ENCODE measurements at places on chromosomes 1 and 21.

- DNase-seq, result no peak
Observed at GRCh38 chr1:16418823-16419425, 18.3 kb downstream of the SPATA21 start.

GRCh38 chr21:38503583-38503982 is 5.3 kb upstream of the ERG start:
- no peak for DNase-seq

GRCh38 chr21:37072274-37072987 is 440 bp downstream of the PIGP start:
- DNase-seq, result peak; percentile 67

- DNase-seq, result no peak
Observed at GRCh38 chr1:244054924-244055263, 3.8 kb downstream of the ZBTB18 start.

GRCh38 chr1:83512373-83513193 is 486.3 kb downstream of the TTLL7 start:
- no peak for DNase-seq

GRCh38 chr1:29607236-29607635 is 370.9 kb downstream of the PTPRU start:
- DNase-seq, result no peak

DNA sequence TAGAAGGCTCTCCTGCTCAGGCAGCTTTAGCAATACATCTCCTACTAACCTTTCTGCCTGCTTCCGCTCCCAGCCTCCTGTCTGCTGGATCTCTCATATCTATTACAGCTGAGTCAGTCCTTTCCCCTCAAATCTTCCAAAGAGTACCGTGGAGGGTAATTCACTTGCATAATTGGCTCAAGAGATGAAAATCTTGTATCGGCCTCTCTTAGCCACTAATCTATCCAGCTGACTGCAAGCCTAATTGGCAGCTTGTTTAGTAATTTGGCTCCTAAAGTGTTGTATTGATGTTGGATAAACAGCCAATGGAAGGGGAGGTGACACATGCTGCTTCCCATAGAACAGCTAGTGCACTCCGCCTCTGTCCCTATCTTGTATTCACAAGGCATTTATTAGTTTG is 195.7 kb downstream of the GPATCH2 start:
- no peak for DNase-seq

GRCh38 chr1:199272139-199272544 is 633.3 kb downstream of the PTPRC start:
- DNase-seq, result no peak

DNA sequence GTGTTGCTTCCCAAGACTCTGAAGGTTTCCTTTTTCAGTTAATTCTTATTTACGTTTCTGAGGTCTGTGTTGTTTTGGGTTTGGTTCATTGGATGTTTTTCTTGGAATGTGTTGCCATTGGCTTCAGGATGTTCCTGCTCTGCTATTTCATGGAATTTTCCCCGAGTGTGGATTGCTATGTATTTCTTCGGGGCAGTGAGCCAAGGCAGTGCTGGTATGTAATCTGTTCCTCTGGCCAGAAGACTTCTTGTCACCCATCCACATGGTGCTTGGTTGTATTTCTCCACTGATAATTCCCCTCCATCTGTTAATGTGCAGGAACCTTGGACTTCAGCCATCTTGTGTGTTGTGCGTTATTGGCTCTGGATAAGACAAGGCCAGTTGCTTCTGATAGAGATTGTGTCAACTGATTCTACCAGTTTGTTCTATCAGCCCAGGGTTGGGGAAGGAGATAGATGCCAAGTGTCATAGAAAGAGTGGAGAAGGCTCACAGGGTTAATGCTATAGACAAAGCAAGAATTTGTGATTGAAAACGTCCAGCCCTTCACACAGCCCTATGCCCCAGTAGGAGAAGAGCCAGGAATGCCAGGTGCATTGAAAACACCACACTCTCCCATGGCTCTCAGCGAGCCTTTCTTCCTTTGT is 505.2 kb downstream of the PLPP3 start:
- DNase-seq, result no peak

- DNase-seq, result no peak
Observed at GRCh38 chr1:66443793-66444192, 90.2 kb upstream of the SGIP1 start.

- no peak for DNase-seq
Observed at GRCh38 chr1:198047913-198048312, 108.9 kb upstream of the NEK7 start.

DNA sequence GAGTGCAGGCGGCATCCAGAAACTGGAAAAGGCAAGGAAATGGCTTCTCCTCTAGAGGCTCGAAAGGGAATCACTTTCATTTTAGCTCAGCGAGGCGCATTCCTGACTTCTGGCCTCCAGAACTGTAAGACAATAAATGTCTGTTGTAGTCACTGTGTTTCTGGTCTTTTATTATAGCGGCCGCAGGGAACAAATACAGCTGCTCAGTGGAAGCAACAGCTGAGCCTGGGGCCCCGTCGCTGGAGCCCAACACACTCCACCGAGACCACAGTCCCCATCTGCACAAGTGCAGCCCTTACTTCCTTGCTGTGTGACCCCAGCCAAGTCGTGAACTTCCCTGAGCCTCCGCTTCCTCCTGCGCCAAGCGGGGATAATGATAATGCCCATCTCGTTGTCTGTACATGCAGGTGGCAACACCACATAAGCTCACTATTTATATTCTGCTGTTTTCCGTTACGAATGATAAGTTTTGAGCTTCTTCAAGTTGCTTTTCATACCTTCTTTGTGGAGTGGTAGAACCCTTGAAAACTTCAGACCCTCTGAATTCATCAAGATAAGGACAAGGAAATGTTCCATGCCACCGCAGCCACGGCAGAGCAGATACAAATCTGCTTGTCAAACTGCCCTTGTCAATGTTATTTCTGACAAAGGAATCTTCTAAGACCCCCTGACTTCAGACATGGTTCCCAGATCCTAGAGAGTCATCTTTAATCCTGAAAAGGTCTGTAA is 3.2 kb upstream of the LAPTM5 start:
- no peak for DNase-seq

DNA sequence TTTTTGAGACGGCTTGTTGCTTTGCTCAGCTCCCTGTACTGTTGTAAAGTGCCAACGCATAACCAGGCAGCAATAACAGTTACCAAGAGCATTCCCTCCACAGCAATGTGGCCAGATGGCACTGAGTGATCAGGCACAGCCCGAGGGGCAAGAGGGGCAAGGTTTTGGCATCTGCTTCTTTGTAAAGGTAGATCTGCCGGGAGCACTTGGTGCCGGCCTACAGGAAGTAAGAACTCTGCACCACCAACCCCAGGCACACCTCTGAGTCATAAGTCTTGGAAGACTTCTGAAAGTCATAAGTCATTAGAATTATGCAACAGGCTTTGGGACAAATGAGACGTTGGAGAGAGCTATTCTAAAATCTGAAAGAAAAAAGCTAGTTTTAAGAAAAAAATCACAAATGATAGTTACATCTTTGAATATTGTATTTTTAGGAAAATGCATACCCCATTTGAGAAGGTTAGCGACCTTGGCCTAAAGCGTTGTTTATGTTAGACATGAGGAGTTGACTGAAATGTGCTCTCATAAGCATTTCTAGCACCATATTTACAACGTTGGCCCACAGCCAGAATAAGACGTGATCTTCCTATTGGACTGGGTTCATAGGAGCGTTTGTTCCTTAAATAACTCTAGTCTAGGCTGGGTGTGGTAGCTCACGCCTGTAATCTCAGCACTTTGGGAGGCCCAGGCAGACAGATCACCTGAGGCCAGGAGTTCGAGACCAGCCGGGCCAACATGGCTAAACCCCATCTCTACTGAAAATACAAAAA is 37.7 kb upstream of the MAP10 start:
- no peak for DNase-seq

- DNase-seq, result no peak
Observed at GRCh38 chr1:110152133-110152785, 2.0 kb downstream of the SLC6A17 start.

DNA sequence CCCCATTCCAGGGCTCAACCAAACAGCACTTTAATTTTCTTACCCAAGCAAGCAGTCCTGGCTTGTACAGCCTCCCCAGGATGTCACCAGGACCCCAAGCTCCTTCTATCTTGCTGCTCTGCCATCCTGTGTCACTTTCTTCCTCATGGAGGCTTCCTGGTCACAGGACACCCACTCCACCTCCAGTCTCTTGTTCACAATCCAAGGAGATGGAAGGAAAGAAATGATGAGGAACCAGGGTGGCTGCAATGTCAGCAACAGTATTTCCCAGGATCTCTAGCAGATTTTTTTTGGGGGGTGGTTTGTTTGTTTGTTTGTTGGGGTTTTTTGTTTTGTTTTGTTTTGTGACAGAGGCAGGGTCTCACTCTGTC is 58.9 kb downstream of the RIPK4 start:
- DNase-seq, result no peak

DNA sequence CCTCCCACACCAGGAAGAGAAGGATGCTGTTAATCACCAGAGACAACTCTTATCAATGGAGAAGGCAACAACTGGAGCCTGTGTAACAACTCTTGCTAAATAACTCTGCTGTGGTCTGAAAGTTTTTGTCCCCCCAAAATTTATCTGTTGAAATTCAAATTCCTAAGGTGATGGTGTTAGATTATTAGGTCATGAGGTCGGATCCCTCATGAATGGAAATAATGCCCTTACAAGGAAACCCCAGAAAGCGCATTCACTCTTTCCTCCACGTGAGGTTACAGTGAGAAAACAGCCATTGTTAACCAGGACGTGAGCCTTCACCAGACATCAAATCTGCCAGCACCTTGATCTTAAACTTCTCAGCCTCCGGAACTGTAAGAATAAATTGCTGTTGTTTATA is 141.9 kb upstream of the CXADR start:
- DNase-seq, result no peak
